Right lung (tissue), 10 donors: ENCODE measurements at places on chromosomes 13 and 19. TPM values are rescaled to one million over a fixed set of nuclear protein-coding genes. Genes with fewer than 3 reads are reported as not detected.

DNA sequence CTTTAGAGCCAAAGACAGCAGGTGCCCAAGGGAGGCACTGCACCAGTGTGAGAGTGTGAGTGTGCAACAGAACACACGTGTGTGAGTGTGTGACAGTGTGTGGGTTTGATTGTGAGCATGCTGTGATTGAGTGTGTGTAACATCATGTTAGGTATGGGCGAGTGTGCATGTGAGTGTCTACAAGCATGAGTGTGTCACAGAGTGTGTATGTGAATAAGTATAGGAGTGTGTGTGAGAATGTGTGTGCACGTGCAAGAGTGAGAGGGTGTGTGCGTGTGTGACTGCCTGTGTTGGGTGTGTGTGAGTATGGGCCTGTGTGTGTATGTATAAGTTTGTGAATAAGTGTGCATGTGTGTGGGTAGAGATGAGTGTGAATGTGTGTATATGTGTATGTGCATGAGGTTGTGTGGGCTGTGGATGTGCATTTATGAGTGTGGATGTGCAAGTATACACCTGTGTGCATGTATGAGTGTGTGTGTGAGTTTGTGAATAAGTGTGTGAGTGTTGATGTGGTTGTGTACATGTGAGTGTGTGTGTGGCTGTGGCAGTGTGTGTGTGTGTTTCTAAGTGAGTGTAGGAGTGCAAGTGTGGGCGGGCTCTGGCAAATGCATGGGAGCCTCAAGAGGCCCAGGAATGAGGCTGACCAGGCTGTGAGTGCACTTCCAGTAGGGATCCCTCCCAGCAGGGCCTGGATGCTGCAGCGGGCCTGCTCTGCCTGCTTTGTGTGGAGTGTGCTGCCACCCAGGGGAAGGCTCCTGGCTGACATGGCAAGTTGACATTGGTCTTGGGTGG is 198.4 kb downstream of the COL4A1 start:
- DNase-seq = peak; percentile 63

DNA sequence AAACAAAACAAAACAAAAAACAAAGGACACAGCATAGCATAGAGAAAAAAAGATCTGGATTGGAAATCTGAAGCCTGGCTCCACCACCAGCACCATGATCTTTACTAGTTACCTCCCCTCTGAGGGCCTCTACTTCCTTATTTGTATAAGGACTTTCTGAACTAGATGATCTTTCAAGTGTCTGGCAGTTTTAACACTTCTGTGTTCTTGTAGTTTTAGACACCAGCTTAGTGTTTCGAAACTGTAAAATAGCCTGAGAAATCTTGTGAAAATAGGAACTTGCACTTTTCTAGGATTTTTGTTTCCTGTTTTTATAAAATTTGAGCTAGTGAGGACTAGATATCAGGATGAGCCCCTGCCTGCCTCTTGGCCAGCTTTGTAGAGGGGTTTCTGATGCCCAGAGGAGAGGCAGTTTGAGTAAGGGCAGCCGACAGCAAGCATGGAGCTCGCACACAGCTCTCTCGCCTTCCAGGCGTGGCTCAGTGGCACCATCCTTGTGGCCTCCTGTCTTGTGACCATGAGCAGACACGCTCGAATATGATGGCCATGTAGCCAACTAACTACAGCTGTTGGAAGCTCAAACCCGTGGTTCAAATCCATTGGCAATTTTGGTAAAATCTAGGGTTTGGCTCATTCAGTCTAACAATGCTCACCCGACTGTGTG is 319.0 kb downstream of the KCNRG start:
- no peak for DNase-seq

DNA sequence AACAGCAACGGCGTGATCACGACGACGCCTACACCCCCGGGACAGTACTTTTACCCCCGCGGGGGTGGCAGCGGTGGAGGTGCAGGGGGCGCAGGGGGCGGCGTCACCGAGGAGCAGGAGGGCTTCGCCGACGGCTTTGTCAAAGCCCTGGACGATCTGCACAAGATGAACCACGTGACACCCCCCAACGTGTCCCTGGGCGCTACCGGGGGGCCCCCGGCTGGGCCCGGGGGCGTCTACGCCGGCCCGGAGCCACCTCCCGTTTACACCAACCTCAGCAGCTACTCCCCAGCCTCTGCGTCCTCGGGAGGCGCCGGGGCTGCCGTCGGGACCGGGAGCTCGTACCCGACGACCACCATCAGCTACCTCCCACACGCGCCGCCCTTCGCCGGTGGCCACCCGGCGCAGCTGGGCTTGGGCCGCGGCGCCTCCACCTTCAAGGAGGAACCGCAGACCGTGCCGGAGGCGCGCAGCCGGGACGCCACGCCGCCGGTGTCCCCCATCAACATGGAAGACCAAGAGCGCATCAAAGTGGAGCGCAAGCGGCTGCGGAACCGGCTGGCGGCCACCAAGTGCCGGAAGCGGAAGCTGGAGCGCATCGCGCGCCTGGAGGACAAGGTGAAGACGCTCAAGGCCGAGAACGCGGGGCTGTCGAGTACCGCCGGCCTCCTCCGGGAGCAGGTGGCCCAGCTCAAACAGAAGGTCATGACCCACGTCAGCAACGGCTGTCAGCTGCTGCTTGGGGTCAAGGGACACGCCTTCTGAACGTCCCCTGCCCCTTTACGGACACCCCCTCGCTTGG is 966 bp downstream of the JUNB start:
- DNase-seq = peak; percentile 60

DNA sequence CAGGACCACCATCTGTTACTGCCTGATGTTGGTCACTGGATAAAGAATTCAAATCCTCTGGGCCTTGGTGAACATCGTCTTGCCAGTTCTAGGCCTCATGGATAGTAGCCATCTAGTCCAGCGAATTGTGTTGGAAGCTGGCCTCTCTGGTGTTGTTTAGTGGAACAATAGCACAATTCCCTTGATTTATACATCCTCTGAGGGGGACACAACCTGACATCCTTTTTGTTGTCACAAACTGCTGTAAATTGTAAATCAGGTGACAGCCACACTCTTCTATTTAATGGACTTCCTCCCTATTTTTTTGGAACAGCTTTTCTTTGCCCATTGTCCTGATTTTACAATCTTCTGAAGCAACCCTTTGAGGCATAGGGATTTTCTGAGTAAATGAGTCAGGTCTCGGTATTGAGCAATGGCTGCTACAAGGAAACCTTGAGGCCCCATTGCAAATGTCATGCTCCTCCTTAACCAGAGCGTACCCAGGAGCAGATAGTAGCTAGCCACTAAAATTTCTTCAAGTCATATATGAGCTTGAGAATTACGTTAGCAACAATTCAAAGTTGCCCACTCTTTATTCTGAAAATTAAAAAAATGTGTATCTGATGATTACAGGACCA is 263.3 kb downstream of the COG6 start:
- DNase-seq = no peak

TMEM38A gene
- polyA plus RNA-seq = 3.2 TPM

- DNase-seq = no peak
Measured at GRCh38 chr19:18349524-18350128, 9.2 kb downstream of the PGPEP1 start.

DNA sequence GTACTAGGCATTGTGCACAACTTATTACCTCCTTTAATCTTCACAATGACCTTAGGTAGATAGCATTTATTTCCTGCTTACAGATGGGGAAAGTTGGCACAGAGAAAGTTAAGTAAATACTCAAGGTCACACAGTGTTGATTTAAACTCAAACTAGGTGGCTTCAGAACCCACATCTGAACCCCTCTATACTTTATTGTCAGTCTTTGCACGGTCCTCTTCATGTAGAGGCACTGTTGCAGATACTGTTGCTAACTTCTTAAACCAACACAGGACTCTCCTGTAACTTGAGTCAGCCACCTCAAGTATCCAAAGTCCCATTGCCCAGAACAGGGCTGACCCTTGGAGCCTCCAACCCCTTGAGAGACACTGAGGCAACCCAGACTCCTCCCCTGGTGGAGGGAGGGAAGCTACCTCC is 48.8 kb downstream of the FRY start:
- DNase-seq = no peak

DNA sequence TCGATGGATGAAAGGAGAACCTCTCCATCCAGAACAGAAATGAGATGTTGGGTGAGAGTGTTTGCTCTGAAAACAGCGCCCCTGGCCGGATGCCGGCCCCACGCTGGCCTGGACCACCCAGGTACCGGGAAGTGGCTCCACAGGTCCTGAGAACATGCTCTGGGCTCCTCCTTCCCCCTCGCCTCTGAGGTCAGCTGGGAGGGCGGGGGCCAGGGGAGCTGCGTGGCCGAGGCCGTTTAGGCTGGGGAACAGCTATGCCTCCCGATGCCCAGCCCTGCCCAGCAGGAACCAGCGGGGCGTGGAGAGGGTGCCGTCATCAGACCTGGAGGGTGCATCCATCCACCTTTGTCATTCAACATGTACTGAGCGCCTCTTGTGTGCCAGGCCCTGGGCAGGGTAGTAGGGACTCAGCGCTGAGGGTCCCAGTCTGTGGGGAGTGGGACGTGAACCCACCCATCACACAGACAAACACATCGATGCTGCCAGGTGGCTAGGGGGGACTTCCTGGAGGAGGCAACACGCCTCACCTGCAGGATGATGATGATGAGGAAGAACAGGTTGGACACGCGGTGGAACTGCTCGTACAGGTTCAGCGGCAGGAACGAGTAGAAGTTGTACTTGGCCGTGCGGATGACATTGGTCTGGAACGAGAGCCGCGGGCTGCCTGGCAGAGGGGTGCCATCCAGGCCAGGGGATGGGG is 4.2 kb downstream of the ATP8B3 start:
- DNase-seq = no peak

GRCh38 chr13:76903544-76904162 is 17.4 kb upstream of the KCTD12 start:
- DNase-seq = peak; percentile 75

BICRA gene
- polyA plus RNA-seq = 17.2 TPM

F10 gene
- polyA plus RNA-seq = 20.4 TPM

GRCh38 chr13:52931539-52932431 is 83.3 kb upstream of the PCDH8 start:
- DNase-seq = no peak

DNA sequence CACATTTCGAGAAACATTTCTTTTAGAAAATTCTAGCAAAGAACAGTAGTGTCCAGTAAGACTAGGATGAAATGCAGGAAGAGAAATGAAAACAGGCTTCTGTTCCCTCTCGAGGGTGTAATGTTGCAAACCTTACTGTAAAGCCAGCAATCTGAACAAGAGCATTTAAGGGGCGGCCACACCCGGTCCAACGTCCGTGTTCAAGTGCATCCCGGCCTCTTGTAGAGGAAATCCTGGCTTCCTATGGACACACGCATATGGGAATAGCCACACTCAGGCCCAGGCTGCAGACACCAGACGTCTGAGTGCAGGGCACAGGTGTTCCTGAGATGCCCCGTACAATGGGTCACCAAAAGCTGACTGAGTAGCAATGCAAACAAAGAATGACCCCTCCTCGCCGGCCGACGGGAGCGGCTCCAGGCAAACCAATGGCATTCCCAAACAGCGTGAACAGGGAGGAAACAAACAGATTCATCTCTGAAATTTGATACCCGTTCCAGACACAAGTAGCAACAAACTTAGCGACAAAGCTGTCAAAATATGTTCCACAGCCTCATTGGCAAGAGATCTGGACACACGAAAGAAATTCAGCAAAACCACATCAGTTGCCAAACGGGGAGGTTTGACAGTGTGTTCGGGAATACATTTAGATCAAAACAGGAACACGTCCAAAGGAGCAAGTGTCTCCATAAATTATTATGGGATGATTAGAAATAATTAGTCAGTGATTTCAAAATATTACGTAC is 278.6 kb upstream of the TSHZ3 start:
- DNase-seq = no peak

DNA sequence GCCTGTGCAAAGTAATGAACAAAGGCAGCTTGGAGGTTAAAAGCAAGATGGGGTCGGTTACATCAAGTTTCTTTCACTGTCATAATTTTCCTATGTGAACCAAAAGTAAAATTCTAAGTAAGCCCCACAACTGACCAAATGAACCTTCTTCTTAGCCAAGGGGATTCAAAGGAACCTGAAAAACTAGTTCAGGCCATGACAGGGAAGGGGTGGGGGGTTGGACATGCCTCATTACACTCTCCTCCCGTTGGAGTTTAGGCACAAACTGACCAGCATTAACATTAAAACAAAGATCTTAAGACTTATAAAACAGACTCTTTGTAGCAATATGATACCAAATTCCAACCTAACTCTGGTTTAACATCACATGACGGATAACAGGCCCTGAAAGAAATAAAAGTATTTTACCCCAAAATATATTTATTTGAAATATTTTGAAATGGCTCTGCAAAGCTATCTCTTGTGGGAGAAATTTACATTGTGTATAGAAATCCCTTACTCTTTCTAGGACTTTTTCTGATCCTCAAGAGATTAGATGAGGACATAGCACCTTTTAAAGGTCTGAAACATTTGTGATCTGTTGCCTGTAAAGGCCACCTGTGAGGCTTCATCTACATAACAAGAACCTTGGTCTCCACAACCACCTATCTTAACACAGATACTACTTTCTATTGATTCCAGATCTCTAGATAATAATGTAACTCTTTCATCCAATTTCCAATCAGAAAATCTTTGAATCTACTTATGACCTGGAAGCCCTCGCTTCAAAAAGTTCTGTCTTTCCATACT is 1829.0 kb upstream of the MIR17HG start:
- DNase-seq = no peak

DNA sequence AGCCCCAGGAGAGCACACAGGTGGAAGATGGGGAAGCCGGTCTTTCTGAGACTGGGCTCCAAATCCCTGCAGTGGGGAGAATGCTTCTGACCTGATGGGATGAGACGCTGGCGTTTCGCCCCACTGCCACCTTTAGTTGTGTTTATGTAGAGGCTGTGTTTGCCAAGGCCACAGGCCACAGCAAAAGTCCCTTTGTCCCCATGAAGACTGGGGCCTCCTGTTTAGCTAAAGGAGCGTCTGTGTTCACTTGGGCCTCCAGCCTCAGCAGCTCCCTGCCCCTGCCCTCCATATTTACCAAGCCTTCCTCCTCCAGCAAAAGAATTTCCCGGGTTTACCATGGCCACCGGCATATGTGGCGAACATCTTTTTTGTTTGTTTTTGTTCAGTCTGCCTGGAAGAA is 10.4 kb upstream of the KLK14 start:
- DNase-seq = no peak

- peak; percentile 21 for DNase-seq
Measured at GRCh38 chr19:3285647-3286176, 61.3 kb downstream of the CELF5 start.

ARRDC5 gene
- 0.06 TPM for polyA plus RNA-seq

DNA sequence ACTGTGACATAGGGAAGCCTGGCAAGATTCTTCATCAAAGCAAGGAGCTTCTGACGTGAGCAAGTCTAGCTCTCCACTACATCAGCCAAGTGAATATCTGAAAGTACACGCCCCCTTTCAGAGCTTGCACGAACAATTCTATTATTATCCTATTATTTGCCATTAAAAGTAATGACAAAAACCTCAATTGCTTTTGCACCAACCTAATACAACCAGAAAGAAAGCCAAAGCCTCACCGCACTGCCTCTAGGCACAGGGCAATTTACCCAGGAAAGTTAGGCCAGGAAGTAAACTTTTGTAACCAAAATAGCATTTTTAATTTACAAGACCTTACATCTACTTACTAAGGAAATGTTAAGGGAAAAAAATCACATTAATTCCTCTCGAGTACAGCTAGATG is 41.2 kb downstream of the LATS2 start:
- no peak for DNase-seq

GRCh38 chr13:111973605-111974340 is 93.2 kb upstream of the SOX1 start:
- peak; percentile 27 for DNase-seq

- DNase-seq = no peak
Measured at GRCh38 chr19:21617740-21618339, 112.4 kb downstream of the ZNF429 start.
